ENCODE measurements at places on chromosomes 2 and 18.

DNA sequence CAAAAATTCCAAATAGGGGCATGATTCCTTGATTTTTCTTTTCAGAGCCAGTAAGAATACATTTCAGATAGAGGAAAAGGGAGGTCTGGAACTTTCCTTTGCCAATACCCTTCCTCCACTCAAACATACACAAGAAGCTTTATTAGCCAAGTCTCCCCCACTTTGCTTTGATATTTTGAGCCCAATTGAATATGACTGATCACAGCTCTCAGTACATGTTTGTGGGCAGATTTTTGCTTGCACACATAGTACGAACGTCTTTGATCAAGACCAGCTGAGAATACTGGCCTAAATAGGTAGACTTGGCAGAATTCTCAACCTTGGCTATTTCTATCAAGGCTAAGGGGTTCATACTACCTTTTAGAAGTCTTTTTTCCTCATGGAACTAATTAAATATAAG is 148.8 kb upstream of the PGAP1 start:
- no peak for DNase-seq

DNA sequence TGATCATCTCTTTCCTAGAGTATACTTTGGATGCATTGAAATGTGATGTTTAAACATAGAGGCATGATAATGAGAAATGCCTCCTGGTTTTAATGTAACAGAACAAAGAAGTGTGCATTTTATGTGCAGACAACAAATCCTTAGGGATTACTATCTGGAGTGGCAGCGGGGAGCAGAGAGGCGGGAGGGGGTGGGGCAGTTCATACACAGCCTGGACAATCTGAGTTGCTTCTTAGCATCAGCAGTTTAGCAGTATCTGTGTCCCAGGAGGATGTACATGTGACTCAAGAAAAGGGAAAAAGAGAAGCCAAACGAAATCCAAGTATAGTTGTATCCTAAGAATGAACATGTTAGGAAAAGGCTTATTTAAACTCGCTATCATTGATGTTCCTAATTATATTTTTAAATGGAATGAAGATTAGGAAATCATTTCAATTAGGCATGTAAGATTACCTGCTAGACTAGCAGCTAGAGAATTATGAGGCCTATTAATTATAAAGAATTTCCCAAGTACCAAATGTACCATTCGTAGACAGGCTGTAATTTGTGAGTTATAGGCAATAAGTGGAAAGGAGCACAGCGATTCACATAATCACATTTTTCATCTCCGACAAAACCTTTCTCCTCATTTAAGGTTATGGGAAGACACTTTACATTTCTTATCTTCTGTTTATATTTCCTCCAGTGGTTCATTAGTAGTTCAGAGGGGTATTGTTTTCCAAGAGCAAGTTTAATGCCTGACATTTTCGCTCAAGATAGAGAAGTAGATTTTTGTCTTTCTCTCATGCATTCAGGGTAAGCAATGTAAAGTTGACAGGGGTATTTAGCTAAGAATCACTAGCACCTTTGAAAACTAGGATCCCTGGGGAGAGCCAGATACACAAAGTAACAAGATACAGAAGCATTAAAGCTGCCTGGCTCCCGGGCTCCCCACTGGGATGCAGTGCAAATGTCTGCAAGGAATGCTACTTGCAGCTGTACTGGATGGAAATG is 141.3 kb upstream of the NOSTRIN start:
- DNase-seq, result no peak

DNA sequence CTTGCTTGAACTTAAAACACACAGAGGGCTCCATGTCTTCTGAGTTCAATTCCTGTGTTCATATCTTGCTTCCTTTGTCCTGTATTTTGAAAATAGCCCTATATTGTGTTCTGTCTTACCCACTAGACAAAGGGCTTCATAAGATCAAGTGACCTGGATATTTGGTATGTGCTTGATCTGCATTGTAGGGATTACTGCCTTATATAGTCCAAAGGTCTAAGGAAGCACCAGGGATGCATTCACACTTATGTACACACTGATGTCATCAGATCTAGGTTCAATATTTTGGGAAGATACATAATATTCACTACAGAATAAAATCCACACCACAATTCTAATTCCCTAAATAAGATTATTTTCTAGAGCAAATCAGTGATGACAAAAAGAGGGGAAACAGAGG is 278.0 kb upstream of the KYNU start:
- no peak for DNase-seq

GRCh38 chr2:72917877-72918553 is 696 bp downstream of the EMX1 start:
- no peak for DNase-seq

DNA sequence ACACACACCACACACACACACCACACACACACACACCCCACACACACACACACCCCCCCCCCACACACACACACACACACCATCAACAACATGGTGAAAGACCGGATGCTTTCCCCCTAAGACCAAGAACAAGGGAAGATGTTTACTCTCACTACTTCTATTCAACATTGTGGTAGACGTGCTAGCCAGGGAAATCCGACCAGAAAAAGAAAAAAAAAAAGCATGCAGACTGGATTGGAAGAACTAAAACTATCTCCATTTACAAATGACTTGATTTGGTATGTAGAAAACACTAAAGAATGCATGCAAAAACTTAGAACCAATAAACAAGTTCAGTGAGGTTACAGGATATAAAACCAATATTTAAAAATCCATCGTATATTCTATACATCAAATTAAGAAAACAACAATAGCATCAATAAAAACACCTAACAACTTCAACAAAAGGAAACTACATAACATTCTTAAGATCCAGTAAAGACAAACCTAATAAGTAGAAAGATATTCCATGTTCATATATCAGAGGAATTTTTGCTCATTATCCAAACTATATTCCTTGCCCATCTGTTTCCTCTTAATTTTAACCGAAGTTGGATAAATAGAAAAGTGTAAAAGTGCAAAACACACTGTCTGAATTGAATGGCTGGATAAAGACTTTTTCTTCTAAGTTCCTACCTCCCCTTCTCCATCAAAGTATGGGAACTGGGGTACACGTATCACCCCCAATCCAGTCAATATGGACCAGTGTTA is 51.5 kb upstream of the RNU4ATAC start:
- no peak for DNase-seq

DNA sequence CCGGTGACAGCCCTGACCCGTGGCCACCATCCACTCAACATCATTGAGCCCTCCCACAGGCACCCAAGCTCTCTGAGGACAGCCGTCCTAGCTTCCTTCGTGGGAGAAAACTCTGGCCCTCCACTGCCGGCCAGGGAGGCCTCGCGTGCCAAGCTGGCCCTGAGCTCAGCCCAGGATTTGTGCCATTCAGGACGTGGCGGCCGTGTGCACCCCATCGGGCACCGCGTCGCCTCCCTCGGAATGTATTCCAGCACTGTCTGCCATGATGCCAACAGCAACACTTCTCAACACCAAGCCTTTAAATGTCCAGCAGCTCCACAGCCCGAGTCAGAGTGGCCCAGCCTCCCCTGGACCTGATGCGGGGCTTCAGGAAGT is 35.7 kb downstream of the ZNF516 start:
- DNase-seq, result no peak

DNA sequence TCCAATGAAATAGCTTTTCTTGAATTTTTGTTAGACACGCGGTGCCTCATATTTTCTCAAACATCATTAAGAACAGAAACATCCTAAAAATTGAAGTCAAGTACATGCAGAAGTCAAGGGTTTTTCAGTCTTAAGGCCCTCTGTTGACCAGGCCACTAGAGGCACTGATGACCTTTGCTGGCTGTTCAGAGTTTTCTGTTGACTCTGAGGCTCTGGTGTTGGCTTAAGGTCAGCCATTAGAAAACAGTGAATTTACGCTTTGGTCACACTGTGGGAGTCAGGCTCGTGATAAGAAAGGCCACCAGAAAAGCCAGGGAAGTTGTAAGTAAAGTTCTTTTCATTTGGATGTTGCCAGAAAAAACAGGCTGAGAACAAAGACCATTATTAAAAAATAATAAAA is 5.8 kb upstream of the UPP2 start:
- no peak for DNase-seq

GRCh38 chr2:23384551-23385343 is at the start of gene KLHL29:
KLHL29 (plus strand) TSS chr2:23385179; CDS start chr2:23562197, 177,018 bp downstream.
- peak; percentile 95 for DNase-seq

GRCh38 chr2:159613651-159614285 is 2.6 kb downstream of the BAZ2B start:
- no peak for DNase-seq

DNA sequence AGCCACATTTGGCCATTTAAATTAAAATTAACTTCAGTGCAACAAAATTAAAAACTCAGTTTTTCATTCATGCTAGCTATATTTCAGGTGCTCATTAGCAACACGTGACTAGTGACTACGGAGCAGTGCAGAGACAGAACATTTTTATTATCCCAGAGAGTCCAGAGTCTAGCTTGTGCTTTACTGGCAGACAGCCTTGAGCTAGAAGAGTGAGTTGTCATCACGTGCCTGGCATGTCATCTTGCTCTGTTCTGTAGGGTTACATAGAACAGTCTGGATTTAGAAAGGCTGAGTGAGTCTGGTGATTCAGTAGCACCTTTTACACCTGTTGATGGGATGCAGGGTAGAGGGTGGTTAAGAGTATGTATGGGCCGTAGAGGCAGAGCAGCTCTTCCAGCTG is 136.9 kb upstream of the IL1R2 start:
- no peak for DNase-seq

GRCh38 chr2:175136334-175137215 is 31.4 kb downstream of the ATF2 start:
- no peak for DNase-seq

DNA sequence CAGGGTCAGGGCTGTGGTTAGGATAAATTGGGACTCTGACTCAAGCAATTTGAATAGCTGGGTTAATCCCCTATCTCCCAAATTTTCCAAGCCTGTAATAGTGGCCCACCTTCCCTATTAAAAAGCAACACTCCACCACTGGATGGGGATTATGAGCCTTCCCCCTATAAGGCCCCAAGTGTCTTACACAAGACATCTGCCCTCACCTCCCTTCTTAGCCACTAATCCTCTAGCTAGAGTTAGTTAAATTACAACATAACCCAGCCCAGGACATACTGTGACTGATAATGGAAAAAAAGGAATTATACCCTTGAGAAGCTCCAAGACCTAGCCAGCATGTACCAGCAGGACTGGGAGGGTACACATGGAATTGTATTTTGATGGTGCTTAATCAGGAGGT is 190.4 kb downstream of the NRP2 start:
- DNase-seq, result no peak

GRCh38 chr2:64543008-64543697 is 19.0 kb downstream of the AFTPH start:
- no peak for DNase-seq

DNA sequence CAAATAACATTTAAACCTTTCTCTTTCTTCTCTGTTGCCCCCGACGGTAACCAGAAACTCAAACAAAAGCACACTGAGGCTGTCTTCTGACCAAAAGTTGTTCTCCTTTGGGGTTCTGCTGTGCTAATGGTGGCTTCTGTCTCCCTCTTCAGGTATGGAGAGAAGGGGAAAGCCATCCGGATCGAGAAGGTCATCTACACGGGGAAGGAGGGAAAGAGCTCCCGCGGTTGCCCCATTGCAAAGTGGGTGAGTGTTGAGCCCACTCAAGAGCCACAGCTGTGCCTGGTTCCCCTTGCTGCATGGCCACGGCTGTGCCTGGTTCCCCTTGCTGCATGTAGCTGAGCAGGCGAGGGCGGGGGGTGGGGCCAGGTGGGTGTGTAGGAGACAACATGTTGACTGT is 67.4 kb downstream of the BOLA3 start:
- DNase-seq, result no peak

- DNase-seq, result no peak
Observed at GRCh38 chr18:340044-340443, 72.2 kb upstream of the THOC1 start.

GRCh38 chr2:191806396-191806795 is 40.5 kb downstream of the CAVIN2 start:
- no peak for DNase-seq

DNA sequence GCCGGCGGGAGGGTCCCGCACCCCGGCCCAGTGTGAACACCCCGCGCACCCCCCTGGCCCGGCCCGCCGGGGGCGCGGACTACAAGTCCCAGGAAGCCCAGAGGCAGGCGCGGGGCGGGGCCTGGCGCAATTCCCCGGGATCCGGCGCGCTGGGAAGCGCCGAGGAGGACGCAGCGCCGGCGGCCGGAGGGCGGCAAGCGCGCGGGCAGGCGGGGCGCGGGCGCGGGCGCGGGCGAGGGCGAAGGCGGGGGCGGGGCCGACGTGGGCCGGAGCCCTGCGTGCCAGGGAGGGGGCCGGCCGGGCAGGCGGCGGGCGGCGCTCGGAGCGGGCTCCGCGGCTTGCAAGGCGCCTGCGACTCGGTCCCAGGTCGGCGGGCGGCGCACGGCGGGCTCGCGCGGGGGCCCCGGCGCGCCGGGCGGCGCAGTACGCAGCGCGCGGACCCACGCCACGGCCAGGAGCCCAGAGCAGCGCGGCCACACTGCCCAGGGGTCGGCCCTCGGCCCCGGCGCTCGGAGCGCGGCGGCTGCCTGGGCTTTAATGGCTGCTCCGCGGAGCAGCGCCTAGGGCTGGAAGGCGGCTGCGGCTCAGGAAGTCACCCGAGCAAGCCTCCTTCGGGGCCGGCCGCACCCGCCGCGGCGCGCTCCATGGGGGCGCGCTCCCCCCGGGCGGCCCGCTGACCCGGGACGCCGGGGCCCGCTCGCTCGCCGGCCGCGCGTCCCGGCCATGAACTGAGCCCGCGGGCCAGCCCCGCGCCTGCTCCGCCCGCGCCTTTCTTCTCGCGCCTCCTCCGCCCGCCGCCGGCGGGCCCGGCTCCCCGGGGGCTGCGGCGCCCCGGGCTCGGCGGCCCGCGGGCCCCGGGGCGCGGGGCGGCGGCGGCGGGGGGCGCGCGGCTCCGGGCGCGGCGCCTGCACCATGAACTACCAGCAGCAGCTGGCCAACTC is at the start of gene AGAP1:
TSS of gene AGAP1 (plus strand) at position 269 of the 941 bp plus-strand sequence.
- peak; percentile 95 for DNase-seq

DNA sequence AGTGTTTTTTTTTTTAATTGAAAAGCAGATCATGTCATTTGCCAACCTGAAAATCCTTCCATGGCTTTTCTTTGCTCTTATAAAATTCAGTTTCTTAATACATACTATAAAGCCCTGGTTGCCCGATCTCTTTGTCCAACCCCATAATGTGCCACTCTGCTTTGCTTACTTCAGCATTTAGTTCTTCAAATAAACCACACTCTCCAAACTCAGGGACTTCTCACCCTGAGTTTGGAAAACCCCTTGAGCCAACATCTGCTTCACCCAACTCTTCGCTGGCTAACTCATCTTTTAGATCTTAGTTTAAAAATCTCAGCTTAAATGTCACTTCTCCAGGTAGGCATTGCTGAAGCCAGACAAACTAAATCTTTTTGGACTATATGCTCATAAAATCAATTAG is 1.3 kb upstream of the STAT1 start:
- no peak for DNase-seq

- DNase-seq, result peak; percentile 32
Observed at GRCh38 chr18:22106536-22107292, 62.7 kb upstream of the GATA6 start.

- peak; percentile 67 for DNase-seq
Observed at GRCh38 chr2:199485732-199486335, 28.1 kb upstream of the SATB2 start.
